NCI-H1092 (cell line): ENCODE measurements at places on chromosomes 11 and 22.

DNA sequence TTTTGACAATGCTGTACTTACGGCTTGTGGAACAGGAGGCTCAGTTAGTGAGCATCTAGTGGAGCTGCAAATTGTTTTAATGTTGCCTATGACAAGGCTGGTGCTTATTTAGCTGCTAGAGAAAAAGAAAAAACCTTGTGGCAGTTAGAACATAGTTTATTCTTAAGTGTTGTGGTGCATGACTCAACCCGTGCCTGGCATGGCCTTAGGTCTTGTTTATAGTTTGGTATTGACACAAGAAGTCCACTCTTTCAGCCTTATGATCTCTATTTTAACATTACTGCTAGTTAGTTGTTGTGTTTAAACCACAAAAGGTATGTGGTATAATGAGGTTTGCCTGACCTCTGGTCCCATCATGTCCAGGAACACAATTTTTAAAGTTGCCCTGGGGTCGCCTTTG, 744.6 kb downstream of the FAM181B start:
- DNase-seq, result no peak

DNA sequence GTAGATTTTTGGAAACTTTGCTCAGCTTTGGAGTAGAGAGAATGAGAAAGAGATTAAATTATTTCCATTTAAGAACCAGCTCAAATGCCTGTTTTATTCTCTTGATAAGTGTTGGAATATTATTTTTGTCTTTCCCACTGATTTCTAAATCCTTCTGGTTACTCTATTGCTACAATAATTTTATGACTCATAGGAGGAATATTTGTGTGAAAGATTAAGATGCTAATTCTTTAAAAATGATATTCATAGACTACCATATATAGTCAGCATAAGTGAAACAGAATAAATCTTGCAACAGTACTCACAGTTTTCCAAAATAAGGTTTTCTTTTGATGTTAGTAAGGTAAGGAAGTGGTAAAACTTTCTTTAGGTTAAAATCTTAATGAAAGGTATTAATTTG, 60.9 kb downstream of the YAP1 start:
- DNase-seq, result no peak

- DNase-seq, result no peak
These were observed 35.2 kb upstream of the PARVG start for GRCh38 chr22:44145544-44145943.

GRCh38 chr11:77136074-77136473, 8.0 kb downstream of the MYO7A start:
- no peak for DNase-seq

- peak; percentile 72 for DNase-seq
These were observed 450 bp upstream of the BCL2L13 start for GRCh38 chr22:17638182-17638431.

DNA sequence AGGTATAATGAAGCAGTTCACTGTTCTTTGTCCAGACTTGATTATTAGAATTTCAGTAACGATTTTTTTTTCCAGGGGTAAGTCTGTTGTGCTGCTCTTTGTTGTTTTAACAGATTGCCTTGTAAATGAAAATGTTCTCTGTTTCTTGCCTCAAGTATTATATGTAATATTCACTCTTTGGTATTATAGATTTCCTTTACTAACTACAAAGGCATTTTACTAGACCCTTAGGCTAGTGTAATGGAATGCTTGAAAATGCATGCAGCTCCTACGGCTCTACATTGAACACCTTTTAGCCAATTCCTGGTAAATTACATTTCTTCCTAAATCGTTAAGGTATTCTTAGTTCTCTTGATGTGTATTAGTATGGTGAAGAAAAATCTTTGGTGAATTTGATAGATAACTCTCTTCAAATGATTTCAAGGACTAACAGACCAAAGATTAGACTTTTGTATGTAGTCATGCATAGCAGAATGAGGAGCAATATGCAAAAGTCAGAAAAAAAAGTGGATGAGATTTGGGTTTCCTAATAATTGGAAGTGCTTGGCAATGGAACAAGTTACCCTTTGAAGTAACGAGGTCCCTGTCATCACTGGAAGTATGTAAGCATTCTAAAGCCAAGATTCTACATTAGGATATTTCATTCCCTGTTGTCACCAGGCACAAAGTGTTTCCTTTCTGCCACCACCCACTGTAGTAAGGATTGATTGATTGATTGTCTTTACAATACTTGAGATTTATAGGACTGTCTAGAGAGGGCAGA, 113.1 kb downstream of the DBX1 start:
- DNase-seq, result no peak

DNA sequence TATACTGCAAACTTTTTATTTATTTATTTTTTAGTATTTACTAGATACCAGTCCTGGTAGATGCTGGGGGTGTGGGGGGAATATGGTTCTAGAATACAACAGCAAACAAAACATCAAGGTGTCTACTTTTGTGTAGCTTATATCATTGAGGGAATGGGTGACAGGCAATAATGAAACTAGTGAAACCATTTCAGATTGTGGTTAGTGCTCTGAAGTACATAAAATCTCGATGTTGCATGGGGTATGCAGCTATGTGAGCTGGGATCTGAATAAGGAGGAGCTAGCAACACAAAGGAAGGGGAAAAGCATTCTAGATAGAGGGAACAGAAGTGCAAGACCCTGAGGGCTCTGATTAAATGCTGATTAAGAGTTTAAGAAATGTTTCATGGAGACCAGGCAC, 103.5 kb downstream of the WT1 start:
- DNase-seq, result no peak
